Mesenteric fat pad (tissue), 1 donor: ENCODE measurements at places on chromosomes 1 and 21.

- DNase-seq, result no peak
Observed at GRCh38 chr1:30601316-30602085, 121.9 kb downstream of the MATN1 start.

DNA sequence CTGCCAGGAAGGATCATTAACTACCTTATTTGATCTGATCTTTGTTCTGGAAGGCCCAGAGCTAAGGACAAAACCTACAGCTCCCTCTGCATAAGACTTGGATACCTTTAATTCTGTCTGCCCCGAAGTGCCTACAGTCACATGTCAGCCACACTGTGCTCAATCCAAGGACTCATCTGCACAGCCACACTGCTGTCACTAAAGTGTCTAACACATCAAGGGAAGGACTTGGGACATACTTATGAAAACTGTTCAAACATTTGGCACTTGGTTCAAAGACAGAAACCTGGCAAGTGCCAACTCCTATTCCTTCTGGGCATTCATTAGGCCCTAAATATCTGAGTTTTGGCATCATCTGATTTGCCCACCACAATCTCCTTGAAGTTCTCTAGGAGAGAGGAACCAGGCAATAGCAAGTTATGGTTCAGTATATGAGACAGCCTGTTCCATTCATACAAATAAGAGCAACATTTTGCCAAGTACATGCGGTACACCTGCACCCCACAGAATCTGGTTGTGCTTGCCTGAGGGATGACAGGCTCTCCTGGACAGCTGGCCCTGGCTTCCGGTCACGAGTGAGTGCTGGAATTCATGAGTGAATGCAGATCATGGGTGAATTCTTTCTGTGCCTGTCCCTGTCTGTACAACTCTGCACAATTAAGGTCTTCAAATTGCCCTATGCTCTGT is 105.9 kb downstream of the KCNK1 start:
- DNase-seq, result no peak

GRCh38 chr1:20478057-20478635 is 7.9 kb downstream of the CAMK2N1 start:
- DNase-seq, result no peak

GRCh38 chr1:25869909-25870606 is 5.5 kb downstream of the PAQR7 start:
- peak; percentile 28 for DNase-seq

DNA sequence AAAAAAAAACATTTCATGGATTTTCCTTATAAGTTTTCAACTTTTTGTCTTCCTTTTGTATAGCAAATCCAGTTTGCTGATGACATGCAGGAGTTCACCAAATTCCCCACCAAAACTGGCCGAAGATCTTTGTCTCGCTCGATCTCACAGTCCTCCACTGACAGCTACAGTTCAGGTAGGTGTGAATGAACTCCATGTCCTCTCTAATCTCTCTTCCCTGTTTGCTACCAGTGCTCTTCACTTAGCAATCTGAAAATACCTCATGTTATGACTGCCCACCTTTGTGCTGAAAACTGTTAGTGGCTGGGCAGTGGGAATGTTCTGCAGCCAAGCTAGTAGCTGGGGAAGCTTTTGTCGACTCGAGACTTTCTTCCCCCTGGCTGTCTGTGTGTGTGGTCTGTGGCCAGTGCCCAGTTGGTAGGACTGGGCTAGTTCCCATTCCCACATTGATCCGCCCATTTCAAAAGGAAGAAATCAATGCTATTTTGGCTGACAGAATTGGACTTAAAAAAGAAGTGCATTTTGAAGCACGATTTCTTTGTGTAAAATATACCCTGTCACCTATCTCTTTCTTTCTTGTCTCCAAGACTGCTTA is 24.5 kb downstream of the AHCYL1 start:
- no peak for DNase-seq

- DNase-seq, result no peak
Observed at GRCh38 chr1:7070389-7071029, 285.3 kb downstream of the CAMTA1 start.

GRCh38 chr1:55541296-55541695 is 326.1 kb upstream of the USP24 start:
- DNase-seq, result no peak

GRCh38 chr1:198879711-198880306 is 241.0 kb downstream of the PTPRC start:
- no peak for DNase-seq

DNA sequence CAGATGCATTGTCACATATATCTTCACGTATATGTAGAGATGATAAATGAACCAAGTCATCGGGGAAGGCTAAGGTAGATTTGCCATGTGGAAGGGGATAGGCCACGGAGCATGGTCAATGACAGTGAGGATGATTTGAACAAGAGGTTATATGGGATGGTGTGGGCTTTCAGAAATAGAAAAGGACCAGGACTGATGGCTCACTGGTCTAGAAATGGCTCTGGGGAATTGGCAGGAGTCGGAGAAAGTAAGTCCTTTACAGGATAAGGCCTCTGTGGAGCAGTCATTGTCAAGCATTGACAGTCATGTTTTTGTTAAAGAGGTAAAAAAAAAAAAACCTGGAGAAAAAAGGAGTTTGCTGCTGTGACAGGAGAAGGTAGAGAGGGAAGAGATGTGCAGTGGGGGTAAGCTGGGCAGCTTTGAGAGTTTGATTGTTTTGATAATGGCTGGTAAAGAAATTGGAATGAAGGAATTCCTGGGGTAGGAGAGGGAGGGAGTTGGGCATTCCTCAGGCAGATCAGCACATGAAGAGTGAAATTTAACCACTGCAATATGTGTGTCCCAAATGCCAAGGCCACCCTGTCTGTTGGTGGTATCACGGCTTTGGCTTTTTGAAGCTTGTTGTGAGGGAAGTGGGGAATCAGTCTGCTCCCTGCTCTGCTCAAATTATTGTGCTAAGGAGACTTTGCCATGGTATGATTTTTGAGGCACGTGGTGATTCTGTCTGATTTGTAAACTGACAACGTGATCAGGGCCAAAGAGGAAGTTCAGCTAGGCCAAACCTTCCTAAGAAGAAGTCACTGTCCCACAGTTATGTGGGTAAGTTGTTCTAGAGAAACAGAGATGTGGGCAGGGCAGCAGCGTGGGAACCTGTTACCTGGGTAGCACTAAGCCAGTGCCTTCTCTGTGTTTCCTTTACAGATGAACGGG is 26.0 kb downstream of the MACF1 start:
- DNase-seq, result no peak

DNA sequence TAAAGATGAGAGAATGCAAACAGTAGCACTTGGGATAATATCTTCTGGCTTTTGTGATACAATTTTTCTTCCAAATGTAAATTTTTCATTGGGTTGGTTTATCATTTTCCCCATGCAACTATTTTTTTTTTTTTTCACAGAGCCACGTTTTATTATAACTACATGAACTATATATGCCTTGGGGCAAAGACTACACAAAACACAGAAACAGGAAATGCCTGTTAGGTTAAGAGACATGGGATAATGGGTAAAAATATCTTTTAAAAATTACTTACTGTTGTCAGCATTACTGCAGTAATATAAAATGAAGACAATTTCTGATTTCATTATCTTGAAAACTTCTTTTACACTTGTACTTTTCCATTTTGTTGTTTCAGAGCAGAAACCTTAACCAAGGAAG is 74.6 kb downstream of the DISP1 start:
- DNase-seq, result no peak

GRCh38 chr1:182968151-182968741 is 15.3 kb upstream of the SHCBP1L start:
- no peak for DNase-seq

GRCh38 chr1:68174738-68175113 is 57.6 kb downstream of the WLS start:
- no peak for DNase-seq

DNA sequence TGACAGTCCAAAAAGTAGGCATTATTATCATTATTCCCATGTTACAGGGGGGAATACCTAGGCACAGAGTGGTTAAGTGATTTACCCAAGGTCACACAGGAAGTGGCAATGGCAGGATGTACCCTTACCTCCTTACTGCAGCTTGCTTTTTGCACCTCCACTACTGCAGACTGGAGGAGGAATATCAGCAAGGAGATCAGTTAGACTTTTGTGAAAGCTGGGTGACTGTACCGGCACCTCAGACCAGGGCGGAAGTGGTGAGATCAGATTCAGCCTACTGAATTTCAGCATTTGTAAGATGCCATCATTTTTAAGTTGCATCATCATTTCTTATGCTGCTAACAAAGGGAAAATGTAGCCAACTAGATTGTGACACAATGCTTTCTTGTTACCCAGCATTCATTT is 4.5 kb downstream of the ADARB1 start:
- no peak for DNase-seq

GRCh38 chr21:14452031-14452726 is 69.2 kb upstream of the HSPA13 start:
- DNase-seq, result no peak

DNA sequence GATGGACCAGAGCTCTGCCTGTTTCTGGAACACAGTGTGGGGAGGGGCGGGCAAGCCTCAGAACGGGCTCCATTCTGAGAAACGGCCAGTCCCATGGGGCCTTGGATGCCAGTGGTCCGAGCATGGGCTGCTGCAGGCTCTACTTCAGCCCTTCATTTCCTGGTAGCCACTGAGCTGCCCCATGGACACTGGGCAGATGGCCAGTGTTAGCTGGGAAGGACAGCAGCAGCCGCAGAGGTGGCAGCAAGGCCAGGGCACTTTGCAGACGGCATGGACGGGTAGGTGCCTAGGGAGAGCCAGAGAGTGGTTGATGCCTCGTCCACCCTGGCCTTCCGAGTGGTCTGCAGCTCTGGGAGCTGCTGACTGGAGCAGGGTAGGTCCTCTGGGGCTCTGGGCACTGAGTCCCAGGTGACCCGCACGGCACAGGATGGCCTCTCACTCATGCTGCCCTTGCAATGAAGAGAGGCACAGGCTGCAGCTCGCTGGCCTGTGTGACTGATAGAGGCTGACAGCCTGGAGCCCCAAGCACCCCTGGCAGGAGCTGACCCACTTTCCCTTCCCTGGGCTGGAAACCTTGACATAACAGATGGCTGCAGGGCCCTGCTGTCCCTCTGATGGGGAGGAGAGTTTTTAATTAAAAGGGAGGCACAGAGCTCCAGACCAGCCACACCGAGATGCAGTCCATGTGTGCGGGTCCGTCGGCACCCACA is 87.7 kb upstream of the COL6A1 start:
- no peak for DNase-seq

DNA sequence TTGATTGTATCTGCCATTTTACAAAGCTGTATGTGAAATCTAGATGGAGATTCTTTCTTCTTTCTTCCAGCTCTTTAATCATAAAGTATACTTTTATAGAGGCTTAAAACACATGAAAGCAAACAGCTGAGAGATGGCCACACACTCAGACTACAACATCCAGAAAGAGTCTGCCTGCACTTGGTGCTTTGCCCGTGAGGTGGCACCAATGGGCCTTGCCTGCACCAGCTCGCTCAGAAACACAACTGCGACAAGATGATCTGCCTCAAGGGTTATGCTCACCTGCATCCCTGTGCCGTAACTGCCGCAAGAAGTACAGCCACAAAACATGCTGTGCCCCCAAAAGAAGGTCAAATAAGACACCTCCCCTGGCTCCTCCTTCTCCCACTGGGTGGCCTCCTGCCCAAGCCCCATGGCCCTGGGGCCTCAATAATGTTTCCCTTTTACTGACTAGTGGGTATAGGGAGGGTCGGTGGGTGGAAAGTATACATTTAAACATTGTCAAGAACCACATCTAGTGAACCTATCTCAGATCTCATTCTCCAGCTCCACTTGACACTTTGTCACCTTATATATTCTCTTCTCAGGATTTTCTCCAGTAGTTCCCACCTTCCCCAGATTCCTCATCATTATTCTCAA is 66.7 kb upstream of the ANGPTL3 start:
- DNase-seq, result no peak

DNA sequence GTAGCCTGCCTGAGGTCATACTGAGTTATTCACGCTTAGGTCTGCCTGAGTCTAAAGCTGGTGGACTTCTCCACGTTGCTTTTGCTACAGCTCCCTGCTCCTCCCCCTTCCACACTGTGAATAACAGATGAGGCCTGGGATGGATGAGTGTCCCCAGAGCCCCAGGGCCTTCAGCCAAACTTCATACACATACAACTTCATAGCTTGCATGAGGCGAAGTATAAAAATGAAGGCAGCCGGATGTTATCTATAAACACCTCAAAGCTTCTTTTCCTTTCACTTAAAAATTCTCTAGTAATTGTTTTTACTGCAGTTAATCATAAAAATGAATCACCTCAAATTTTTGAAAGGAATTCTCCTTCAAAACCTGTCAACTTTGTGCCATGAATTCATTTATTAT is 70.2 kb downstream of the DAB1 start:
- DNase-seq, result no peak

- DNase-seq, result no peak
Observed at GRCh38 chr1:117970252-117970651, 40.7 kb downstream of the WDR3 start.

DNA sequence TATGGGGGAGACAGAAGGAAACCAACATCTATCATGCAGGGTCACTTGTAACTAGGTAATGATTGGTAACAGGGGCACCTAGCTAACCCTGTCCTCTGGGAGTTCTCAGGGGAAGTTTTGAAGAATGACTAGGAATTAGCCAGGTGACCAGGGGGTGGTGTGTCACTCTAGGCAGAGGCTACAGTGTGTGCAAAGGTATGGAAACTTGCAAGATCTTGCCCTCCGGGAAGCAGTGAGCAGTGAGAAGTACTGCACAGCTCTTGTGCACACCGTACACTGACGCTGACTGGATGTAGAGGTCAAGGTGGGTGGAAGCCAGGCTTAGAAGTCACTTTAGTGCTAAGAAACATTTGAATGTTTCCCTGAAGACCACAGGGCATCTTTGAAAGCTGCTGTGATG is 62.9 kb upstream of the LMO4 start:
- no peak for DNase-seq

GRCh38 chr1:160548183-160548582 is 25.1 kb upstream of the SLAMF6 start:
- no peak for DNase-seq
